Psoas muscle (tissue), 8 donors: ENCODE measurements at places on chromosomes 12 and 14. TPM values are rescaled to one million over a fixed set of nuclear protein-coding genes. Genes with fewer than 3 reads are reported as not detected.
A peak's percentile ranks its signal among the peaks of the same experiment; 100 is the strongest.

Gene NXPH4
- 0.01 TPM for polyA plus RNA-seq

DNA sequence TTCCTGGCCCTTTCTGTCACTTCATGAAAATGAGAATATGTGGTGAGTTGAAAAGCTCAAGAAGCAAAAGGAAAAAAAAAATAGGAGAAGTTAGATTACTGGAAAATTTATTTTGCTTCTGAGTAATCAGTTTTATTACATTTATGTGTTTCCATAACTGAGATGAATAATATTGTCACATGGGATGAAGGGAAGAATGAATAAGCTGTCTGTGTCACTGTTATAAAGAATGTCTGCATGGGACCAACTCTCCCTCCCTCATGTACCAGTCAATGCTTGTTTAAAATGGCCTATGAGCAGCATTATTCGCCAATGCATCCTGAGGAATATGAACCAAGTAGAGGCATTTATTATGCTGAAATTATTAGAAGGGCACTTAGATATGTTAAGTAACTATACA is 246.3 kb downstream of the PRKD1 start:
- no peak for DNase-seq

DNA sequence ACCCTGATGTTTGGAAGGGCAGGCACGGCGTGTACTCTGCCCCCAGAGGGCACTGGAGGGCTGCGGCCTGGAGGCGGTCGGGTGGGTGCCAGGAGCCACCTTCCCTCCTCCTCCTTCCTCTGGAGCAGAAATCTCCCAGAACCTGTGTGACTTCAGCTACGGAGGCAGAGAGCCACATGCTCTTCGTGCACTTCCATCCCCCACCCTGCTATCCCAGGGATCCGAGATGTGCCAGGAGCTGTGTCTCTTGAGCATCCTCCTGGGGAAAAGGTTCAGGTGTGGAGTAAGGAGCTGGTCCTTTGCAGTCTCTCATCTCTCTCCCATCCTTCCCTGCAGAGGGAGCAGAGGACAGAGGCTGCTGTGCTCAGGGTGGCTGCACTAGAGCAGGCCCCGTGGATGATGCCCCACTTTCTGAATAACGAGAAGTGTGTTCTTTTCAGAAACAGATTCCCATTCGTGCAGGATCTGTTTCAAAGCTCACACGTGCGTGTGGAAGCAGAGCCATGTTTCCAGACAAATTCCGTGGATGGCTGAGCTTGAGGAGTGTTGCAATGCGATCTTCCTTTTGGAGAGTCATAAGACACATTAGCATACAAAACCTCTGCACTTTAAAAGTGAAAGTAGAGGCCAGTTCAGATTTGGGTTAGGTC is 162.9 kb downstream of the ADGRD1 start:
- DNase-seq: peak; percentile 54

DNA sequence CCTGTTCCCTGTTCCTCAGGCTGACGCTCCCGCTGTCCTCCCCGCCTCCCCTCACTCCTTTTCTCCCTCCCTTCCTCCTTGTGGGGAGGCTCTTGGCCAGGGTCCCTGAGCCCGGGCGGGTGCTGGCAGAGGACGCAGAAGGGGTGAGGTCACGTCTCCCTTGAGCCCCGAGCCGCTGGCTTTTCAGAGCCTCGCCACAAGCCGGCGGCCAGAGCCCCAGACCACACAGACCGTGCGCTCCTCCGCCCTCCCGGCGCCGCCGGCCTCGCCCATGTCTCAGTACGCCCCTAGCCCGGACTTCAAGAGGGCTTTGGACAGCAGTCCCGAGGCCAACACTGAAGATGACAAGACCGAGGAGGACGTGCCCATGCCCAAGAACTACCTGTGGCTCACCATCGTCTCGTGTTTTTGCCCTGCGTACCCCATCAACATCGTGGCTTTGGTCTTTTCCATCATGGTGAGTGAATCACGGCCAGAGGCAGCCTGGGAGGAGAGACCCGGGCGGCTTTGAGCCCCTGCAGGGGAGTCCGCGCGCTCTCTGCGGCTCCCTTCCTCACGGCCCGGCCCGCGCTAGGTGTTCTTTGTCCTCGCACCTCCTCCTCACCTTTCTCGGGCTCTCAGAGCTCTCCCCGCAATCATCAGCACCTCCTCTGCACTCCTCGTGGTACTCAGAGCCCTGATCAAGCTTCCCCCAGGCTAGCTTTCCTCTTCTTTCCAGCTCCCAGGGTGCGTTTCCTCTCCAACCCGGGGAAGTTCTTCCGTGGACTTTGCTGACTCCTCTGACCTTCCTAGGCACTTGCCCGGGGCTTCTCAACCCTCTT is at the start of gene TMEM233:
TMEM233 (plus strand) TSS at position 197 of the 821 bp plus-strand sequence; CDS start at position 272, 75 bp downstream.
- DNase-seq: peak; percentile 94

DNA sequence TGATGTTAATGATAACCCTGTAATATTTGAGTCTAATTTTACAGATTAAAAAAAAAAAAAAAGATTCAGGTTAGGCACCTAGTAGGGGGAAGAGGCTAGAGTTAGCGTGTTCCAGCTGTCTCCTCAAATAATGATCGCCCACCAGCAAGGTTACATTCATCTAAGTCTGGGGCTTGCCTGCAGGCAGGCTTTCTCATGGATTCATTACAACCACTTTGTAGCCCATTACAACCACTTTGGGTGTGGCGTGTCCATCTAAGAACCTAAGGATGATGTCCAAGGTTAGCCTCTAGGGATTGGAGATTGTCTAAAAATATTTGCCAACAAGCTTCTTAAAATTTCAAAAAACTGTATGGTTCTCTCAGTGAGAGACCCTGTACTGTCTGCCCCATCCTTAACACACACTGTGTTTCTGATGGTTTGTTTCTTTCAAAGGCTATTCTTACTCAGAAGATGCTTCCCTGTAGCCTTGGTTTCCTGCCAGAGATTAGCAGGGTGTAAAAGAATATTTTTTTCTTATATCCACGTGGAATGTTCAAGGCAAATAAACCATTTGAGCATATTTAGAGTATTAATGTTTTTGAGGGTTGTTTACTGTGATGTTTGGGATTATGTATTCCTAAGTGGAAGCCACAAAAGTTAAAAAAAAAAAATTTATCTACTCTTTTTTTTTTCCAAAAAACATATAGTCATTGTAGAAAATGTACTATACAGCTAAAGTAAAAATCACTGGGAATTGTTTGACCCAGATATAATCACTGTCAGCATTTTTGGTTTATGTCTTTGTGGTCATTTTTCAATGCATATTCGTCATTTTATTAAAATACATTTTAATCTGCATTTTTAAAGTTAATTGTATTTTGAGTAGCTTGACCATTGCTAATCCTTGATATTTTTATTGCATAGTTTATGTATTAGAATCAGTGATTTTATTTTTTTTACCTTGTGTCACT is 1.7 kb downstream of the DYNC1H1 start:
- DNase-seq: no peak

GRCh38 chr12:85260896-85261295 is 19.1 kb upstream of the ALX1 start:
- no peak for DNase-seq

Gene MSI1
- polyA plus RNA-seq: 0.03 TPM

Gene MYF6
- polyA plus RNA-seq: 1,026 TPM

DNA sequence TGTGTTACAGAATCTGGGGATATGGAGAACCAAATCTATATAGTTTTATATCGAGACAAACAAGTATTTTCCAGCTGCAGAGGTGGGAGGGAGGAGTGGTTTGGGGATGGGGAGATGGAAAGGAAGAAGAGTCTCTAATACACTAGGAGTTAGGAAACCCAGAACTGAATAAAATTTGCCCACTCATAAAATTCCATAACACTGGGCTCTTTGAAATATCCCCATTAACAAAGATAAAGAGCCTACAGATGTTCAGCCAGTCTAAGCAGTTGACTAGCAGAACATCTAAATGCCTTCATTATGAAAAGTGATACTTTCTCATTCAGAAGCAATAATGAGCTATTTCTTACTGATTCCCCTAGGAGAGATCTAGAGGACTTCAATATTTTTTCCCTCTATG is 151.7 kb upstream of the GZMB start:
- DNase-seq: no peak
